Heart left ventricle (tissue), 16 donors: ENCODE measurements at places on chromosomes 2 and 18. TPM values are rescaled to one million over a fixed set of nuclear protein-coding genes. Genes with fewer than 3 reads are reported as not detected.

DNA sequence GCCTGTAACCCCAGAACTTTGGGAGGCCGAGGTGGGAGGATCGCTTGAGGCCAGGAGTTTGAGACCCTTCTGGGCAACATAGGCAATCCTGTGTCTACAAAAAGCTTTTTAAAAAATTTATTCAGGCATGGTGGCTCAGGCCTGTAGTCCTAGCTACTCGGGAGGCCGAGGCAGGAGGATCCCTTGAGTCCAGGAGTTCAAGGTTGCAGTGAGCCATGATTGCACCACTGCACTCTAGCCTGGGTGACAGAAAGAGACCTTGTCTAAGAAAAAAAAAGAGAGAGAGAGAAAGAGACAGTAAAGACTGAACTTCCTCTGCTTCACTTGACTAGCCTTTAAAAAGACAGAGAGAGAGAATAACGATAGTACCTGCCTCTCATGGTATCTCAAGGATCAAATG is 62.4 kb downstream of the INPP5D start:
- DNase-seq = no peak

- DNase-seq = no peak
Observed at GRCh38 chr2:141967980-141968379, 162.8 kb downstream of the LRP1B start.

GRCh38 chr18:8788503-8789429 is 83.4 kb downstream of the MTCL1 start:
- no peak for DNase-seq

DNA sequence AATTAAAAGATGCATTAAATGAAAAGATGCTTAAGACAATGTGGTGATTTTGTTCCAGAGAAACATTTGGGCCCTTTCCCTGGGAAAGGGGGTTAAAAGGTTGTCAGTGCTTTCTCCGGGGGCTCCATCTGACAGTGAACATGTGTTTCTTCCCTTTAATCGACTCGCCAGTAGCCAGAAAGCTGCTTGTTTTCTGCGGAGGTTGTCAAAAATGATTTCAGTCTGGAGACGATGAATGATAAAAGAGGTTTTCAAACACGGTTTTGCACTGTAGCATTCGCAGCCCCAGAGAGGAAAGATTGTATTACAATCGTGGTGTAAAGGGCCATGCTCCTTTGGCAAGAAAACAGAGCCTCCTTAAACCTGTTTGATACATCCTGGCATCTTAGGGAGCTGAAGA is 111.5 kb upstream of the MEIS1 start:
- no peak for DNase-seq

GRCh38 chr2:232628466-232629128 is 4.8 kb upstream of the EFHD1 start:
- peak; percentile 74 for DNase-seq

DNA sequence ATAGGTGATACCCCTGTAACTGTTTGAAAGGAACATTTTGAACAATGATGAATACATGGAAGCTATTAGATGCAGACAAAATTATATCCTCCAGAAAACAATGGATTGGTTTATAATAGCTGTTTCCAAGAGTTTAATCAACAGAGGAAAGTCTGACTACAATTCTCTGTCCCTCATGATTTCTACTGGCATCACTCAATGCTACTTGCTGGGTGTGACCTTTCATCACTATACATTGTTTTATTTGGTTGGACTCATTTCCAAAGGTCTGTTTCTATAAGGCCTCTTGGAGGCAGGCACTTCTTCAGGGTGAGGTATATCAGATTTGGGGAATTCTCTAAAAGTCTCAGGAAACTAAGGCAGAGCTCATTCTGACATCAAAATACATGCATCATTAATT is 636.1 kb upstream of the SLC8A1 start:
- DNase-seq = no peak

GRCh38 chr2:217222309-217222910 is 362.5 kb upstream of the TNP1 start:
- no peak for DNase-seq

DNA sequence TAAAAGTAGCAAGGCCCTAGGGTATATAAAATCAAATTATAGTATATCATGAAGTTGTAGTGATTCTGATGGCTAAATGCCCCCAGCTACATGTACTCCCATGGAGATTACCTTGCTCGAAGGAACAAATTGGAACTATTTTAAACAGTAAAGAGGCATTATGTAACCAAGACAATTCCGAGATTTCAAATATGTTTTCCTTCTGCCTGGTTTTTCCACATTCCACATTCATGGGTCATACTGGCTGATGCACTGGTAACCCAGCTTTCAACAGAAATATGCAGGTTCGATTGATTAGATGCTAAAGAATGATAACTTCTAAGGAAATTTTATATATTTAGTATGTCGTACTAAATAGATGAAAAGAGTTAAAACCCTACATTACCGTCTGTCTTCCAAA is 62.3 kb upstream of the MGAT4A start:
- no peak for DNase-seq

The MSTN gene
- 0.11 TPM for total RNA-seq

The TTC39C gene
- 4.6 TPM for total RNA-seq

The SERPINB12 gene
- total RNA-seq = not detected

The RIT2 gene
- not detected for total RNA-seq

The TUBB8B gene
- not detected for total RNA-seq

The ZSWIM2 gene
- total RNA-seq = not detected
